Brain microvascular endothelial cell (primary cell): ENCODE measurements at places on chromosomes 7 and 10.

DNA sequence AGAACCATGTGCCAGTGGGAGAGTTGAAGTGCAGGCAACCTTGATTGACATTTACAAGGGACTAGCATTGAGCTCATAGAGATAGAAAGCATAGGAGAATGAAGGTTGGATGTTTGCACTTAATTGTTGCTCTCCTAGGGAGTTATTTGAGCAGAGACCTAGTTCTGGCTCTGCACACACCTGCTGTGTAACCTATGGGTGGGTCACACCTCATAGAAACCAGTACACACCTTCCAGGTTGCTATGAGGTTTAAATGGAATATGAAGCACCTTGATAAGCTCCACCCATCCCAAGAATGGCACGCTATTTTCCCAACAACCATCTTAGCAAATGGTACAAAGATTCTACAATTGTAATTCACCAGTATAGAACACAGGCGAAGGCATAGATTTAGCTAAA is 86.2 kb upstream of the AOAH start:
- no peak for DNase-seq

DNA sequence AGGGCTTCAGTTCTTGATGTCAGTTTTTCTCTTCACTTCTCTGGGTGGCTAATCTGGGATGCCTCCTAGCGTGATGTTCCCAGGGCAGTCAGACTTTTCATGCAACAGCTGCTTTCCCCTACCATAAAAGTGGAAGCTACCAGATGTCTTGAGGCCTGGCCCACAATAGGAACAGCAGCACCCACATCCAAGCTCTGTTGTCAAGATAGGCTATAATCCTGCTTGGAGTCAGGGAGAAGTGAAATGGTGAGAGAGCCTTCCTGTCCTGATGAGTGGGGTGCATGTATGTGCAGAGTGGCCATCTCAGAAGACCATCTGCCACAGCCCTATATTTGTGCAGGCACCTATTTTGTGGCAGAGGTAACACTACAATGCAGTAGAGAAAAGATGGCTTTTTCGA is 108.0 kb downstream of the HTR5A start:
- DNase-seq = no peak

DNA sequence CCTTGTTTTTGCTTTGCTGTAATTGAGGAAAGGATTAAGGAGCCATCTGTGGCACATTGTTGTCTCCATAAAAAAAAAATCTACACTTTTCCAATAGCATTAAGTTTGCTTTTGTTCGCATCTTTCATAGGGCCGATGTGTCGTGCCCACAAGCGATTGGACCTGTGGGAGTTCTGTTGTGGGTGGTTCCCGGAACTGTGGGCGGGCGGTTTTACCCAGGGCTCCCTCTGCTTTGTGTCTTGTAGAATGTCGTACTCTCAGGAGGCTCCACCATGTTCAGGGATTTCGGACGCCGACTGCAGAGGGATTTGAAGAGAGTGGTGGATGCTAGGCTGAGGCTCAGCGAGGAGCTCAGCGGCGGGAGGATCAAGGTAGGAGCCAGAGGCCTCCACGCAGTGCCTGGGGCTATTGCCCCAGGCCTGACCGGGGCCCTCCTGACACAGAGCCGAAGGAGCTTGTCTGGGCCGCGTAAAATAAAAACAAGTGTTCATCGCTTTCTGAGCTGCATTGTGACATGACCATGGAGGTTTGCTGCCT is 92.4 kb downstream of the ACTR3B start:
- no peak for DNase-seq

- no peak for DNase-seq
Measured at GRCh38 chr7:154568346-154568745, 434.6 kb downstream of the PAXIP1 start.

DNA sequence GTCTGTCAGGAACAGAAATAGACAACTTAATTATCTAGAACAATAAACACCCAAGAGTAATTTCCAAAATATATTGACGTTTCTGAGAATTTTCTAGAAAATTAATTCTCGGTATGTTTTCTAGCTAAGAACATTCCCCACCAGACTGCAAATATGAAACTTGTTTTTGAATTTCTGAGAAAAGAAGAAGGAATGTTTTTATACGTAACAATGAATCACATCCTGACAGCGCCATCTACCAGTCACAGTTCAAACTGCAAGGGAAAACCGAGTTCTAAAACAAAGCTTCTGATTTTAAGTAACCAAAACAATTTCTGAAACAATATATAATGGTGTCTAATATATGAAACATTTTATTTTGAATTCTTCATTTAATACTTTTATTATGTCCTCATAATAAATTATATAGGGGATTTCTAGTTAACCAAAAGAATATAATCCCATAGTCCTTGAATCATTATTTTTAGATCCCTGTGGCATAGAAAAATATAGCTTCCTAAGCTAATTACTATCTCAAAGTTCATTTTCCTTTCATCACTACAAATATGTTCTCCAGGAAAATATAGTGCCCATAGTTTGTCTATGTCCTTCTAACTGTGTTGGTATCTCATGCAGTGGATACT is 34.5 kb upstream of the MEOX2 start:
- DNase-seq = peak; percentile 77

DNA sequence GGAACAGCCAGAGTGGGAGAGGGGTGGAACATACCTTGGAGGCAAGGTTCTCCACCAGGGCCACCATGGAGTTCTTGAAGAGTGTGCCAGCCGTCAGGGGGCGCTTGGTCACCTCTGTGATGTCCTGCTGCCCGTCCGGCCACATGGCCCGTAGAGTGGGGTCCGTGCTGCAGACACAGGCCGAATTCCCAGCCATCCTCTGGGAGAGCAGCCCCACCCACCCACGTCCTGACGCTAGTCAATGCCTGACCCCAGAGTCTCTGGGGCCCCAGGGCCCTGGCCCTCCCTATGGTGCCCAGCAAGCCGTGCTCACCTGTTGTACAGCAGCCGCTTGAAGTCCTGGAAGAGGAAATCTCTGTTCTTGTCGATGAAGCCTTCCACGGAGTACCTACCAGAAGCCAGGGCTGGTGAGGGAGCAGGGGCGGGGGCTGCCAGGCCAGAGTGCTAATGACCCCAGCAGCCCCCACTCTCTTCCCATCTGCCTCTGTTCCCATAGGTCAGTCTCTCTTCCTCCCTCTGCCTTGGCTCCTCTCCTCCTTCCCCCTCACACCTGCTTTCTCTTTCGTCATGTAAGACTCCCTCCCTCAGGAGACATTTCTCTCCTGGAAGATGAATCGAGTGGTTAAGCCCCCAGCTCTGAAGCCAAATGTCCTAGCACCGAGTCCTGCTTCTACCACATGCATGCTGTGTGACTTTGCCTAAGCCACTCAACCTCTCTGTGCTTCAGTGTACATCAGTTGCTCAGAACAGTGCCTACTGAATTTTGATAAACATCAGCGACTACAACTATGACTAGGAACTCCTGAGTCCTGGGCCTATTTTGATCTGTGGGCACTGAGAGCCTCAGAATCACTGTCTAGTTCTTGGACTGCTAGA is 11.0 kb downstream of the MYO1G start:
- no peak for DNase-seq

GRCh38 chr10:111035542-111035941 is 41.3 kb upstream of the ADRA2A start:
- DNase-seq = no peak

GRCh38 chr10:47346581-47347302 is 1.4 kb upstream of the RBP3 start:
- DNase-seq = no peak

DNA sequence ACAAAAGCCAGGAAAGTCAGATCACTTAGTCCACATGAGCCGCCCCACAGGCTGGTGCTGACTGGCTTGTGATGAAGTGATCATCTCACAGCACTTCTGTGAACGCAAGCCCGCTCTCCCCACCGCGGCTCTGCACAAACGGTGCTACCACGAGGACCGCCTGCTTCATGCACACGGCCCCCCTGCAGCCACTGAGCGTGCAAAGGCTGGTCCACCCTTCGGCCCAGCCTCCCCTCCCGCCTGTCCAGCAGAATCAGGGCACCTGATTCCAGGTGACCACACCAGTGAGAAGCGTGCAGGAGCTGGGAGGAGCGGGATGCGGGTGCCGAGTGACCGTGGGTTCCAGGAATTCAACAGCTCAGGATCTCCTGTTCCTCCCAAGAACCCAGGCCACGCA is 32.2 kb downstream of the MAD1L1 start:
- no peak for DNase-seq

GRCh38 chr10:93874309-93875031 is 19.3 kb upstream of the SLC35G1 start:
- no peak for DNase-seq

GRCh38 chr7:83429493-83429892 is 219.4 kb downstream of the SEMA3E start:
- no peak for DNase-seq

DNA sequence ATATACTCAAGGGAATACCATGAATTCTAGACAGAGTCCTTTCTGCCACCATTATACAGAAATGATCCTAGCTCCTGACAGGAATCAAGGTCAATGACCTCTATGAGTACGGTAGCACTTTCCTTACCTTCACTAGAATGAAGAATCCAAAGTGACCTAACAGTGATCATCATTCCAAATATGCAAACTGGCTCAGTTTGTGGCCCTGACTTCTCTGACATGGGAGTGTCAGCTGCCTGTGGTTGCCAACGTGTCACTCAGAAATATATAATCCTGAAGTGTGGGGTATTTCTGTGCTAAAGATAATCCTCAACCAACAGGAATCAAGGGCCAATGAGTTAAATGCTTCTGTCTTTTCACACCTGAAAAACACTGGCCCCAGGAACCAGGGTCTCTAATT is 45.7 kb downstream of the COPG2 start:
- DNase-seq = no peak

- no peak for DNase-seq
Measured at GRCh38 chr10:103560886-103561285, 67.4 kb downstream of the NEURL1 start.

DNA sequence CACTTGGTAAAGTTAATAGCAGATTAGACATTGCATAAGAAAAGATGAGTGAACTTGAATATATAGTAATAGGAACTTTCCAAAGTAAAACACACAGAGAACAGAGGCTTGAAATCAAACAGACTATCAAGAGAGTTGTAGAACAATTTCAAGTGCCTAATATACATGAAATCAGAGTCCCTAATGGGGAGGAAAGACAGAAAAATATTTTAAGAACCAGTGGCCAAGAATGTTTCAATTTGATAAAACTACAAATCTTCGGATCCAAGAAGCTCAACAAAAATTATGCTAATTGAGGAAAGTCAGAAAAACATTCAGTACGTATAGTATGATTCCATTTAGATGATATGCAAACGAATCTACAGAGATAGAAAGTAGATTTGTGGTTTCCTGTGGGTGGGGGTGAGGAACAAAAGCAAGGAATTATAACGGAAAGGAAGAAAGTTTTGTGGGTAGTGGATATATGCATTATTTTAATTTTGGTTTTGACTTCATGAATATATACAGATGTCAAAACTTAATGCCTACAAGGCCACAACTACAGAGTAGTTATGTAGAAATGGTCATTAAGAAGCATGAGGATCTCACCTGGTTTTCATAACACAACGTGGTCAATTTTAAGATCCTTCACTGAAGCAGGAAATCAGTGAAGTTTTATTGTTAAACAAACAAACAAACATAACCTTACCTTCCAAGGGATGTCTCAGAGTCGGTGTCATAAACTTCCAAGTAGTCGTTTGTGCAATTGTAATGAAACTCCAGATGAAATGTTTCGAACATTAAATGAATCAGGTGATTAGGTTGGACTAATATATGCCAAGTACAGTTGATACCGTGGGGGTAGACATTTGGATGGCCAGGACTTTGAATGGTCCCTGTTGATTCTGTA is 62.0 kb downstream of the CUBN start:
- DNase-seq = no peak

DNA sequence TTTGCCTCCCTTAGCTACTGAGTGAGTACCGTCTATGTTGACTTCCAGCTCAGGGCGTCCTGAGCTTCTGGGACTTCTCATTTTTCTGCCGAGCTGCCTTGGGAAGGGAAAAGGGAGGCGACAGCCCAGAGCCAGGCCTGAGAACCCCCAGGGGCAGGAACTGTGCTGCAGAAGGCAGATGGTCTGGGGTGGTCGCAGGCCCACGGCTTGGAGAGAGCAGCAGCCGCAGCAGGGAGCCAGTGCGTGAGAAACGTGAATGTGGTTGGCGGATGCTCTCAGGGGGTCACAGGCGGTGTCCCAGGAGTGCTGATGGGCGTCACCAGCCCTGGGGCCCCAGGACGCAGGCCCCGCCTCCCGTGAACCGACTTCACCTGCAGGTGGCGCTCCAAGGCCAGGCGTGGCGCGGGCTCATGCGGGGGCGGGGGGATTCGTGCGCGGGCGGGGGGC is 9.2 kb upstream of the PWWP2B start:
- DNase-seq = peak; percentile 36

DNA sequence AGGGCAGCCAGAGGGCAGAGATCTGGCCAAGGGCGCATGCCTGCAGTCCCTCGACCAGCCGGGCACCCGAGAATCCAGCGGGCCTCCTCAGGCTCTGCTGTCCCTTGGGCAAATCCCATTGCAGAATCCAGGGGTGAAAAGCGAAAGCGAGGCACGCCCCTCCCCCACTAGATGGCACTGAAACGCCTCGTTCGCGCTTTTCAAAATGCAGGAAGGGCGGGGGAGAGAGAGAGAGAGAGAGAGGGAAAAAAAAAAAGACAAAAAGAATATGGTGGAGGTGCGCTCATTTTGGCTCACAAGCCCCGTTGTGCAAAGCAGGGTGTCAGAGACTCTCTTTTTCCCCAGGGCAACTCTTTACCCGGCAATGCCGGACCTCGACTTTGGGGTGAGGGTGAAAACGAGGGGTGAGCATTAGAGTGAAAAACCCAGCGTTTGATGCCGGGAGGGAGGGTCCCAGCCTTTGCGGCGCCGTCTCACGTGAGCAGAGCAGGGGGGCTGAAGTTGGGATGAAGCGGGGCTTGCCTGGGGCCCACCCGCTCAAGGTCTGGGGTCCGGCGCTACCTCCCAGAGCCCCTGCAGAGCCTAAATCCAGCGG is 2.5 kb upstream of the TMEM178B start:
- DNase-seq = no peak

- no peak for DNase-seq
Measured at GRCh38 chr10:97940534-97940933, 89.9 kb downstream of the CRTAC1 start.

- no peak for DNase-seq
Measured at GRCh38 chr10:122692744-122693143, 6.9 kb downstream of the C10orf120 start.

DNA sequence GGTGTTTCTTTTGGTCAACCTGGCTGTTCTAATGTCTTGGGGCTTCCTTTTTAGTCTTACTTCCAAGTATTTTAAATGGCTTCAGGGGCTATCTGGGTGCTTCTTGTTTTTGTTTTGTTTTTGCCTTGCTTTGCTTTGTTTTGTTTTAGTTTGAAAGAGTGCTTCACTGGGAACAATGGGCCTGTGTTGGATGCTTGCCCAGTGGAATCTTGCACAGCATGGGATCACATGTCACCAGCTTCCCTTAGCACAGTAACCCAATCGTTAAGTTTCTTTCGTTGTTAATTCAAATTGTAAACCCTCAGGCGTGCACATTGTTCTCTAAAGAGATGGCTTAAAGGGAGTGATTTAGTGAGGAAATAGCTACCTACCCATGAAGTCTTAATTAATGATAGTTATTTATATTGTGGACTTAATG is 8.9 kb downstream of the COL17A1 start:
- peak; percentile 76 for DNase-seq

GRCh38 chr10:5933909-5934546 is 43.3 kb downstream of the IL15RA start:
- no peak for DNase-seq
